ENCODE measurements at places on chromosomes 4 and X. TPM values are rescaled to one million over a fixed set of nuclear protein-coding genes. Genes with fewer than 3 reads are reported as not detected.

- H3K4me1 ChIP-seq, result no peaks in the 10 kb centered on the region
- DNase-seq, result no peak
- H3K4me3 ChIP-seq, result no peak overlapping the region
- no peaks in the 10 kb centered on the region for H3K36me3 ChIP-seq
Observed at GRCh38 chr4:162162672-162163071, 1.1 kb downstream of the FSTL5 start.

NPY2R gene
- polyA plus RNA-seq, result not detected

- no peak for DNase-seq
- H3K27me3 ChIP-seq, result peaks cover 5% of the 10 kb centered on the region
- H3K4me3 ChIP-seq, result no peak overlapping the region
- no peaks in the 10 kb centered on the region for H3K36me3 ChIP-seq
- no peak overlapping the region for H3K27ac ChIP-seq
Observed at GRCh38 chrX:55695227-55696018, 22.1 kb upstream of the RRAGB start.

XAGE1A gene
- polyA plus RNA-seq, result not detected

DNA sequence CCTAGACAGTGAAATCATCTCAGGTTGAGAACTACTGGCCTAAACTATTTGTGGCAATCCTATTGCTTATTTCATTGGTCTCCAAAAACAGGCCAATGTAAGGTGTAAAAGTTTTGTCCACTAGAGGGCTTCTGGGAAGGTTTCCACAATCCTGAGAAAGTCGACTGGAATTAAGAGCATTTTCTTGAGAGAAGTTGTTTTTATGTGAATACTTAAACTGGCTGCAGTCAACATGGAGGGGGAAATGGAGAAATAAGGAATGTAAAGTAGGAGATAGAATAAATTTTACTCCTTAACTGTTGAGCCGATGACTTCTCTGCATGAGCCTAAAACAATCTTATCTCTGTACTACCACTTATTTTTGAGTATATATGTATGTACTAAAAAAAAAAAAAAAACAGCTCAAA is 11.0 kb upstream of the EIF4E start:
- no peaks in the 10 kb centered on the region for H3K27me3 ChIP-seq
- H3K27ac ChIP-seq, result no peak overlapping the region
- H3K36me3 ChIP-seq, result no peaks in the 10 kb centered on the region
- no peaks in the 10 kb centered on the region for H3K4me1 ChIP-seq
- H3K4me3 ChIP-seq, result no peak overlapping the region

DNA sequence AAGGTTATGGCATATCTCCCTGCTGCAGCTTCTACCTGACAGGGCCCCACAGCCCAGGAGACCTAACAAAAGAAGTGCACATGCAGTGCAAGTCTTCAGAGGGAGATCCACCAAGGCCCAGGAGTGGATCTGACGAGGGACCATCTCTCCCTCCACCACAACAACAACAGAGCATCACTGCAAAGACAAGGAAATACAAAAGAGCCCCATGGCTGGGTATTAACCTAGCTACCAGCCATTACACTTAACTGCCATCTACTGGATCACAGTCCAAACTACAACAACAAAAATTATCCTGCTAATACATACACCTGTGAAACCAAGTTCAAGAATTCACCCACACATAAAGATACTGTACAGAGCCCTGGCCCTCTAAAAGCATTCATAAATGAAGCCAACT is 280.2 kb upstream of the SLC7A11 start:
- no peak overlapping the region for H3K4me3 ChIP-seq
- no peaks in the 10 kb centered on the region for H3K4me1 ChIP-seq
- DNase-seq, result no peak
- H3K36me3 ChIP-seq, result no peaks in the 10 kb centered on the region
- no peak overlapping the region for H3K27ac ChIP-seq

- no peak overlapping the region for H3K4me3 ChIP-seq
- H3K27ac ChIP-seq, result no peak overlapping the region
- H3K27me3 ChIP-seq, result no peaks in the 10 kb centered on the region
- H3K4me1 ChIP-seq, result no peaks in the 10 kb centered on the region
- no peak for DNase-seq
Observed at GRCh38 chr4:79315891-79316290, 10.0 kb downstream of the NAA11 start.

GRCh38 chrX:105820247-105820646 is 2.1 kb upstream of the NRK start:
- no peak overlapping the region for H3K27ac ChIP-seq
- no peaks in the 10 kb centered on the region for H3K4me1 ChIP-seq
- H3K36me3 ChIP-seq, result no peaks in the 10 kb centered on the region
- no peak overlapping the region for H3K4me3 ChIP-seq
- no peak for DNase-seq
- peaks cover 9% of the 10 kb centered on the region for H3K27me3 ChIP-seq

- no peaks in the 10 kb centered on the region for H3K4me1 ChIP-seq
- no peaks in the 10 kb centered on the region for H3K36me3 ChIP-seq
- H3K27me3 ChIP-seq, result no peaks in the 10 kb centered on the region
- H3K4me3 ChIP-seq, result no peak overlapping the region
Observed at GRCh38 chr4:177220376-177220775, 89.3 kb upstream of the NEIL3 start.

LDB2 gene
- polyA plus RNA-seq, result 4.9 TPM

APLN gene
- polyA plus RNA-seq, result 0.19 TPM

- H3K27me3 ChIP-seq, result no peaks in the 10 kb centered on the region
- no peaks in the 10 kb centered on the region for H3K4me1 ChIP-seq
- no peak for DNase-seq
- no peak overlapping the region for H3K4me3 ChIP-seq
- H3K36me3 ChIP-seq, result no peaks in the 10 kb centered on the region
Observed at GRCh38 chrX:25158635-25159034, 142.9 kb upstream of the ARX start.

DNA sequence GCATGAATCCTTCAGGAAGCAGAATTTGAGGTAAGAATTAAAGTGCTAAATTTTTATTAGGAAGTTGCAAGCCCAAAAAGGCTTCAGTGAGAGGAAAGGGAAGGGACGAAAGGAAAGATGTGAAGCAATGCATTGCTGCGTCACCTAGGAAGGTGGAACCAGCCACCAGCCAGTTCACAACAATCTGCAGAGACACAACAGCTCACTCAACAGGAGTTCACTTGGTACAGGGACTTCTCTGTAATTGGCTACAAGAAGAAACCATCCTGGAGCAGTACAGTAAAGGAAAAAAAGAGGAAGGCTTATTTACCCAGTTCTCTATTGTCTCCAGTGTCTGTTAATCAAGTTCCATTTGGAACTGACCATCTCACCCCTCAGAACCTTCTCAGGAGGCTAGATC is 157.6 kb downstream of the HNRNPD start:
- H3K4me3 ChIP-seq, result no peak overlapping the region
- no peak overlapping the region for H3K27ac ChIP-seq
- DNase-seq, result no peak
- no peaks in the 10 kb centered on the region for H3K36me3 ChIP-seq
- no peaks in the 10 kb centered on the region for H3K4me1 ChIP-seq

- no peak for DNase-seq
- H3K4me3 ChIP-seq, result no peak overlapping the region
- no peak overlapping the region for H3K27ac ChIP-seq
- no peaks in the 10 kb centered on the region for H3K36me3 ChIP-seq
- H3K27me3 ChIP-seq, result no peaks in the 10 kb centered on the region
Observed at GRCh38 chr4:8540991-8541390, 39.2 kb upstream of the GPR78 start.

SCRG1 gene
- polyA plus RNA-seq, result 0.38 TPM

GPRASP3 gene
- polyA plus RNA-seq, result 0.57 TPM

GRCh38 chrX:120823556-120823955 is 52.1 kb downstream of the CT47B1 start:
- no peak for DNase-seq
- H3K4me3 ChIP-seq, result no peak overlapping the region
- no peaks in the 10 kb centered on the region for H3K4me1 ChIP-seq
- no peaks in the 10 kb centered on the region for H3K27me3 ChIP-seq
- H3K36me3 ChIP-seq, result no peaks in the 10 kb centered on the region

- H3K27me3 ChIP-seq, result no peaks in the 10 kb centered on the region
- no peak for DNase-seq
- H3K4me3 ChIP-seq, result no peak overlapping the region
Observed at GRCh38 chr4:149754526-149754925, 61.1 kb downstream of the IQCM start.
